Vagina (tissue), 2 donors: ENCODE measurements at places on chromosomes 4 and X.

DNA sequence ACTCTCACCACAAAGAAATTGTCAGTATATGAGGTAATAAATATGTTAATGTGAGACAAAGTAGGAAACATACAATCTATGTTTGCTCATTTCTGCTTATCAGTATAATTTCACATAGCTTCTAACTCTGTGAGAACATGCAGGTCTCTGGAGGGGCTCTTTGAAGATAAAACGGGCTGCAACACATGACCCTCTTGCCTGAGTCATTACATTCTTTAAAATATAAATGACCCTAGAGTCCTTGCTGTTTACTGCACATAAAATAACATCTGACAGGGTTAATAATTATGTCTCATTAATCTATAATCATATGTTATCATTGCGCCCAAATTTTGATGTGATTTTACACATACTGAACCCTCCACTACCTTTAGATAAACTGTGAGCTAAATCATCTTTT, 681.5 kb downstream of the ARAP2 start:
- H3K27ac ChIP-seq, result no peak overlapping the region
- H3K4me3 ChIP-seq, result no peak overlapping the region
- H3K27me3 ChIP-seq, result no peaks in the 10 kb centered on the region
- no peaks in the 10 kb centered on the region for H3K4me1 ChIP-seq
- DNase-seq, result no peak

DNA sequence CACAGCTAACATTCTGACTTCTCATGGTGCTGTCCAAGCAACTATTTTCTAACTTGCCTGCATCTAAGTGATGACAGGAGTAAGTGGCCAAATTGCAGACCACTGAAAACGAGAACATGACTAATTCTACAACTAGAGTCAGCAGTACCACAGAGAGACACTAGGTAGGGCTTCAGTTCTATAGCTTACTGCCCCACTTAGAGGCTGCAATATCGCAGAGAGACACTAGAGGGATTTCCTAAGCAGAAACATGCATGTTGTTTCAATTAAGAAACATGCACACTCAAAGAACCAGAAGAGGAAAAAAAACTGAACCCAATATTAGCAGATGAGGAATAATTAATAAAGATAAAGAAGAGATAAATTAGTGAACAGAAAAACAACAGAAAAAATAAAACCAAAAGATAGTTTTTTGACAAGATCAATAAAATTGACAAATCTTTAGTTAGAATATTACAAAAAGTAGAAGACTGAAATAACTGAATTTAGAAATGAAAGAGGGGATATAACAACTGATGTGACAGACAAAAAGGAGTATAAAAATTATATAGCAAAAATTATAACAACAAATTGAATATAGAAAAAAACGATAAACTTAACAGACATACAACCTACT, 100.8 kb downstream of the SPIN4 start:
- no peak for DNase-seq
- H3K4me1 ChIP-seq, result no peaks in the 10 kb centered on the region
- H3K4me3 ChIP-seq, result no peak overlapping the region
- H3K27ac ChIP-seq, result no peak overlapping the region
- H3K27me3 ChIP-seq, result no peaks in the 10 kb centered on the region

DNA sequence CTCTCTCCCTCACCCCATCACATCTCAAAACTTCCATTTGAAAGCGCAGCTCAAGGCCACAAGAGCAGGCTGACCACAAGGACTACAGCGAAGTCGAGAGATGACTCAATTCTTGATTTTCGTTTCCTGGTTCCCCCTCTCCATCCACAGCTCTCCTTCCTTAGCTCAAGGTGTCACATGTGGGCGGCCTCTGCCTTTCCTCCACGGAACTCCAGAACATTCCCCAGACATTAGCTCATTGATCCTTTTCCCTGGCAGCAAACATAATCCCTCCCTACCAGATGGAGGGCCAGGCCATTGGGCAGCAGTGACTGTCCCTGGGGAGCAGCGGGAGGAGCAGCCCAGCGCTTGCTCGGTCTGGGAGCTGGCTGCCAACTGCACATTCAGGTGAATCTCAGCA, 56.3 kb downstream of the CCDC149 start:
- no peak for DNase-seq
- H3K36me3 ChIP-seq, result no peaks in the 10 kb centered on the region
- peaks cover 29% of the 10 kb centered on the region for H3K4me1 ChIP-seq
- H3K4me3 ChIP-seq, result no peak overlapping the region

DNA sequence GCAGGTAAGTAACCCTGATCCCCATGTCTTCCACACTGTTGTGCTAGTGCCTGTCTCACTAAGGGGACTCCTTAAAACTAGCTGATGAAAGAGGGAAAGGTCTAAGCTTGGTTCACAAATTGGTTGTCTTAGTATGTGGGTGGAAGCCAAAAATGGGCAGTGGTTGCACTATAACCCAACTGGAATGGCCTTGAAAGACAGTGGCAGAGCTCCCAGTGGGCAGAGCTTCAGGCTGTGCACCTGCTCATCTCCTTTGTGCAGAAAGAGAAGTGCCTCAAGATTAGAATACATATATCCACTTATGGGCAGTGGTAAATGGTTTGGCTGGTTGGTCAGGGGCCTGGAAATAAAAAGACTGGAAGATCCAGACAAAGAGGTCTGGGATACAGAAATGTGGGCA, 7.2 kb downstream of the SYN1 start:
- no peak overlapping the region for H3K27ac ChIP-seq
- H3K4me1 ChIP-seq, result no peaks in the 10 kb centered on the region
- H3K36me3 ChIP-seq, result no peaks in the 10 kb centered on the region

GRCh38 chr4:14835708-14836425, 166.4 kb upstream of the CPEB2 start:
- no peak overlapping the region for H3K4me3 ChIP-seq
- H3K4me1 ChIP-seq, result peaks cover 8% of the 10 kb centered on the region
- no peaks in the 10 kb centered on the region for H3K27me3 ChIP-seq
- H3K36me3 ChIP-seq, result no peaks in the 10 kb centered on the region
- DNase-seq, result no peak

DNA sequence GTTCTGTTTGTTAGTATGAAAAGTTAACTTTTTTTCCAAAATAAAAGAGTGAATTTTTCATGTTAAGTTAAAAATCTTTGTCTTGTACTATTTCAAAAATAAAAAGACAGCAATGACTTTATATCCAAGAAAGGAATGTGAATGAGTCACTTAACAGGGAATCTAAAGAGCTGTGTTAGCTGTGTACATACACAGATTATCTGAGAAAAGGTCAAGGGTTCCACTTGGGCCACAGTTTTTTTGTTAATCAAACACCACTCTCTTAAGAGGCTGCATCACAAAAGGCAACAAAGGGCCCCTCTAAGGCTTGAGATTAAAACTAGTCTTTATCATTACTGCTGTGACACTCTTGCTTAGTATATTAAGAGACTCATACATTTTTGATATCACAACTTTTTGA, 82.1 kb downstream of the FIP1L1 start:
- H3K4me3 ChIP-seq, result no peak overlapping the region
- H3K27me3 ChIP-seq, result no peaks in the 10 kb centered on the region
- H3K4me1 ChIP-seq, result no peaks in the 10 kb centered on the region
- no peak overlapping the region for H3K27ac ChIP-seq
- H3K36me3 ChIP-seq, result peaks cover 39% of the 10 kb centered on the region
